ENCODE measurements at places on chromosomes 16 and 17.

GRCh38 chr16:72317446-72317845, 145.5 kb upstream of the PMFBP1 start:
- no peak for DNase-seq

DNA sequence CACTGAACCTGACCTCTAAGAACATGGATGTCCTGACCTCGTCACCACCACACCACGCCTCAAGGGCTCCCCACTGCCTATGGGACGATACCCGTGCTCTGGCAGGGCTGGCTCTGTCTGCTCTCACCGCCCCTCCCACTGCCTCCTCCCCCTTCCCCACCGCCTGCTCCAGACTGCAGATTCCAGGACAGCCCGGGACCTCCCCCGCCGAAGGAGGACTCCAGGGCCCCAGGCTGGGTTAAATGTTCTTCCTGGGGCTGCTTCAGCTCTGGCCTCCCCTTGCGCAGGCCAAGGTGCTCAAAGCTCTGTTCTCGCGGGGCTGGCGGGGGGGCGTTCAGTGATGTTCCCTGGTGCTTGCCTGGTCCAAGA, 3.1 kb downstream of the NPW start:
- peak; percentile 64 for DNase-seq

- DNase-seq: no peak
Observed at GRCh38 chr16:73405851-73406250, 357.9 kb upstream of the ZFHX3 start.

DNA sequence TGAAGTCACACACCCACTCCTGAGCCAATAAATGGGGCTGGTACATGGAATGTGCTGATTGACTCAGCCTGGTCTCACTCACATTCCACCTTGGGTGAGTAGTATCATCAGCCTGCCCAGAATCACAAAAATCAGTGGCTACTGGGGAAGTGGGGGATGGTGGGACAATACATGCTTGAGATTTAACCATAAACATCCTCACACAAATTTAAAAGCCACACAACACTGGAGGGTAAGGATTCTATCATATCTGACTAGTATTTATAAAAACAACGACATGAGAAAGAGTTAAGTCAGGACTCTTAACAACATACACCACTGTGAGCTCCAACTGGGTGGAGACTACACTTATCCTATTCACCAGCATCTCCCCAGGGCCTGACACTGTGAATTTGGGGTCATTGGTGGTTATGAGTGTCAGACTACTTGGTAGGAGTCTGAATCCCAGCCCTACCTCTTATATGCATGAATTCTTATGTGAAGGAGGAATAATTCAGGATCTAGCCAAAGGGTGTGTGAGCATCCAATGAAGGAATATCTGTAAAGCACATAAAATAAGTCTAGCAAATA, 26.0 kb upstream of the IRX6 start:
- peak; percentile 38 for DNase-seq

GRCh38 chr16:28309811-28310311, 17.5 kb downstream of the SBK1 start:
- no peak for DNase-seq

DNA sequence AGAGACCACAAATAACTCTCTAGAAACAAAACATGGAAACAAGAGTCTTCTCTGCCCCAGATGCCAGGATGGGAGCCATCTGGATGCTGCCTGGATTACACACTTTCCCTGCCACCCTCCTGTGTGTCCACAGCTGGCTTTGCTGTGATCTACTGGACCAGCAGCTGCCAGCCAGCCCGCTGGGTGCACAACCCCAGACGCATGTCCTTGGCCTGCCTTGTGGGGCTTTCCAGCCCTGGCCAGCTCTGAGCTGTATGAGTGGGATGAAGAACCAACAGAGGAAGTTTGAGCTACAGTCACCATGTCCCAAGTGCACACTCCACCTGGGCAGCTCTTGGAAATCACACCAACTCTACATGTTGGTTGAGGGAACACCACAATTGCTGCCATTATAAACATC, 57.0 kb upstream of the TNRC6C start:
- no peak for DNase-seq

GRCh38 chr16:48395375-48395774, 10.2 kb upstream of the SIAH1 start:
- no peak for DNase-seq

GRCh38 chr17:65990593-65990992, 201.3 kb downstream of the CEP112 start:
- DNase-seq: no peak

- no peak for DNase-seq
Observed at GRCh38 chr16:47694543-47694942, 233.4 kb downstream of the PHKB start.

GRCh38 chr16:50121278-50121677, 31.8 kb upstream of the TENT4B start:
- no peak for DNase-seq

DNA sequence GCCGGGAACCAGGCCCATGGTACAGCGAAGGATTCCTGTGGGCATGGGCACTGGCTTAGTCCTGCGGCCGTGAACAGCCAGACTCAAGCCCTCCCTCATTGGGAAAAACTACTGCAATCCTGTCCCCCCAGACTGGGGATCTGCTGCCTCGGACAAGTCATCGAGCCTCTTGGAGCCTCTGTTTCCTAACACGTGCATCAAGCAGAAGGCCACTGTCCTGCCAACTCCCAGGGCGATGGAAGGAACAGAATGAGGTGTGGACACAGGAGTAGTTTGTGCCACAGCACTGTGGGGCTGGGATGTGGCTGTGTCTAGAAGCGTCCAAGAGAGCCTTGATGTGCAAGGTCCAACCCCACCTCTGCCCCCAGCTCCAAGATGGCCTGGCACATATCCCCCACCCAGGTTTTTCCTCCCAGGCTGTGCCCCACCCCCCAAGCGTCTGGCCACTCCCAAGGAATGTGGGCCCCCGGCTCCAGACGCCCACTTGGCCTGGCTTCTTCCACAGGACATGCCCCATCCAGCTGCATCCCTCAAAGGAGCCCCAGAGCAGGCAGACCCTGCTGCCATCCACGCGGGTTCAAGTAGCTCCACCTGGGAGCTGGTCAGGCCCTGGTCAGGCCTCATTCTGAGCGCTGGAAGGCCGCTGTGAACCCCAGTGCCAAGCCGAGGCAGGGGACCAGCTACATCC, 3.4 kb downstream of the CAMKK1 start:
- no peak for DNase-seq

- no peak for DNase-seq
Observed at GRCh38 chr17:41369023-41369422, 590 bp downstream of the KRT33B start.

DNA sequence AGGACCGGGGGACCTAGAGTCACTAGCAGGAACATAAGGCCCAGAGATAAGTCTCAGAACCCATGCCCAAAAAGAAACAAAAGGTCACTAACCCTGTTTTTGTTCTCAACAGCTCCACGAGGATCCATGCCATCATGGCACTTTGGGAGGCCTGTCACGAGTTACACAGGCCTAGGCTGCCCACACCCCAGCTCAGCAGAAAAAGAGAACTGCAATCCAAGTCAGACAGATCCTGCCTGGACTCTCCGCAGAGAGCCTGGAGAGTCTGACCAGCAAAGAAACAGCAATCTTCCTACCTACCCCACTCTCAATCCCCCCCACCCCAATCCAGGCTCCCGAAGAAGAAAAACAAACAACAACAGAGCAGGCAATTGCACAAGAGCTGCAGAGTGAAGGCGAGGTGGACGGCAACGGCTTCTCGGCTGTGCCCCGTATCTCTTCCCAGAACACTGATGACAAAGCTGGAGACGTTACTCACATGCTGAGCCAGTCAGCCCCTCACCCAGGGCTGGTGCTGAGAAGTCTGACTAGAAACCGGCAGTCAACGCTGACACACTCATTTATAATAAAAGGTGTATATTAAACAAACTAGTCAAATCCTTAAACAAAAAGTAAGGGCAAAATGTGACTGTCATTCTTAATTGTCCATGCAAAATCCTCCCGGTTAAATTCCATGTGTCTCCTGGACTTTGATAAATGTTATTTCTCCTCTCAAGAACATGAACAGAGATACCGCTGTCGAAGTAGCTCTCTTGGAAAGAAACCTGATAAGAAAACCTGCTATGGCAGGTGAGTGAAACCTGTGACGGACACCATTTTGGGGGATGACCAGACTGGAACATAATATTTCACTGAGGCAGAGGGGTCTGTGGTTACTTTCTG, 89.3 kb downstream of the SMG6 start:
- DNase-seq: peak; percentile 94

GRCh38 chr16:85536073-85536410, 77.1 kb upstream of the GSE1 start:
- no peak for DNase-seq

DNA sequence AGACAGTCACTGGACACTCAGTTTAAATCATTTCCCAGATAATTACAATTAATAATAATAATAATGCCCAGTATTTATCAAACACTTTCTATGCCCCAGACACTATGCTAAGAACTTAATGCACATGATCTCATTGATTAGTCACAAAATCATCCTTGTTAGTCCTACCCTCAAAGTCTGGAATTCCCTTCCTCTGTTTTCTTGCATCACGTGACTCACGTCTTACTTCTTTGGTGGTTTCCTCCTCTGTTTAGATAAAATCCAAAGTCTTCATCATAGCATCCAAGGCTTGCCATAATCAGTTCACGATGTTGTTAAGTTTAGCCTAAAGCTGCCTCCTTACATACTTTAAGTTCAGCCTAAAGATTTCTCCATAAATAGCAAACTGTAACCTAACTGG, 471.9 kb downstream of the PMP22 start:
- peak; percentile 84 for DNase-seq

DNA sequence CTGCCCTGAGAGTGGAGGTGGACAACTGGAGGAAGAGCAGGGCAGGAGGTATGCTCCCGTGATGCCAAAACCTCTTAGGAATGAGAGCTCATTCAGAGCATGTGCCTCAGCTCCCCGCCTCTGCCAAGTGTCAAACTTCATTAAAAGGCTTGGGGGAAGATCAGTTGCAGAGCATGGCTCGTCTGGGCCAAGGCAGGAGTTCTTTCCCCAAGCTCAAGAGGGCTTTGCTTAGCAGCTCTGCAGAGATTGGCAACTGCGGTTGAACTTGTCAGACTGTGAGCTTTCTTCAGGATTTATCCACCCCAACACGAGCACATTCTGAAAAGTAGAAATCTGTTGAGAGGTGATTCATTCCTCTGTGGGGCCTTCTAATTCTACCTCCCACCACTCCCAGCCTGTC, 248.1 kb downstream of the HS3ST3A1 start:
- DNase-seq: no peak

GRCh38 chr16:8999800-9000199, 36.1 kb upstream of the USP7 start:
- DNase-seq: no peak

DNA sequence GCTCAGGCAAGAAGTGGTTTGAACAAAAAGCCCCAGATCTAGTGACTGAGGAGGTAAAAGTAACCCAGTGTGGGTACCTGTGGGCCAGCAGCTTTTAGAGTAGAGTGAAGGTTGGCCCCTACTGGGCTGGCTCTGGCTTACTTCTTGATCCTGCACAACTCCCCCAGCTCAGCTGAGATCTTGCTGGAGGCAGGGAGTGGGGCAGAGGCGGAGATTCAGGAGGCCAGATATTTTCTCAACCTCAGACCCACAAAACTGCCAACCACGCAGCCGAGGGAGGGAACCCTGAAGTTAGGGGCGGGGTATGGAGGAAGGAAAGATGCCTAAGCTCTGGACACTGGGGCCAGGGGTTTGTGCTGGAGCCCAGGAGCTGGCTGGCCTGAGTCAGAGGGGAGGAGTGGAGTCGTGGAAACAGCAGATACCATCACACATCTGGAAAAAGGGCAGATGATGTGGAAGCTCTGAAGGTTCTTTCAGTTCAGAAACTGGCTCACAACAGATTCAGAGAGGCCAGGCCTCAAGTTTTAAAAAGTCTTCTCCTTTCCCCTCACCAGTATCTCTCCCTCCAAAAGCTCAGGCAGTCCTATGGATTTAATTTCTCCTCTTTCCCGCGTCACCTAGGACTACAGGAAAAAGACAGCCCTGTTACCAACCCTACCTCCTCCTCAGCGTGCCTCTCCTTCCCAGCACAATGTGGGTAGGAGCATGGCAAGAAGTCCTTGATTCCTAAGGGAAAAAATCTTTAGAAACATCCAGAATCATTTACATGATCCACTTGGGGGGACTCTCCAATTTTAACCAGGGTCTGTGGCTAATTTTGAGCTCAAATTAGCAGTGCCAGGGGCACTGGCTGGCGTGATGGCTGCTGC, 48.1 kb downstream of the MYO18A start:
- DNase-seq: peak; percentile 85

- DNase-seq: peak; percentile 81
Observed at GRCh38 chr17:29918922-29919856, 10.8 kb downstream of the SSH2 start.

DNA sequence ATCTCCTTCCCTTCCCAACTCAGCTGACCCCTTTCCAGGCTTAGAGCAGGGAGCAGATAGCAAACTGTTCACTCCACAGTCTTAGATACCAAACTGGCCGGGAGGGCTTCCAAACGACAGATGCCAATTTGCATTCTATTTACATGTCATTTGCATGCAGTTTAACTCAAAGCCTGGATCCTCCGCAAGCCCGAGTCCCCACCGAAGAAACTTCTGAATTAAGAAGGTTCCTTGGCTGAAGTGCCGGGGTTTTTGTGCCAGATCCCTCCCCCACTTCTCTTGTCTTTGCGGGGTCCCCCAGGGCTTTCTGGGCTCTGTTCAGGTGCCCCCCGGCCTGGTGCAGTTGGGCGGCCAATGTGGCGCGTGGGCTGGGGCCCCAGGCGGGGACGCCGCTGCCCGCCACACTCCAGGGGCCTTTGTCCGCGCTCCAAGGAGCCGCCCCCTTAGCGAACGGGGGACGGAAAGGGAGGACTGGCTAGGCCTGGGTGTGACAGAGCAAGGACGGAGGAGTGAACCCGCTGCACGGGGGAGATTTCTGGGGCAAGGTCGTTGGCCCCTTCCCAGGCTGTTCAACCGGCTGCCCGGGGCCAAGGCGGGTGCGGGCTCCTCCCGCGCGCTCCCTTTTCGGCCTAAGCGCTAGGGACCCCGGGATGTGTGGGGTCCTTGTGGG, 1.2 kb downstream of the GPRC5B start:
- DNase-seq: peak; percentile 10

DNA sequence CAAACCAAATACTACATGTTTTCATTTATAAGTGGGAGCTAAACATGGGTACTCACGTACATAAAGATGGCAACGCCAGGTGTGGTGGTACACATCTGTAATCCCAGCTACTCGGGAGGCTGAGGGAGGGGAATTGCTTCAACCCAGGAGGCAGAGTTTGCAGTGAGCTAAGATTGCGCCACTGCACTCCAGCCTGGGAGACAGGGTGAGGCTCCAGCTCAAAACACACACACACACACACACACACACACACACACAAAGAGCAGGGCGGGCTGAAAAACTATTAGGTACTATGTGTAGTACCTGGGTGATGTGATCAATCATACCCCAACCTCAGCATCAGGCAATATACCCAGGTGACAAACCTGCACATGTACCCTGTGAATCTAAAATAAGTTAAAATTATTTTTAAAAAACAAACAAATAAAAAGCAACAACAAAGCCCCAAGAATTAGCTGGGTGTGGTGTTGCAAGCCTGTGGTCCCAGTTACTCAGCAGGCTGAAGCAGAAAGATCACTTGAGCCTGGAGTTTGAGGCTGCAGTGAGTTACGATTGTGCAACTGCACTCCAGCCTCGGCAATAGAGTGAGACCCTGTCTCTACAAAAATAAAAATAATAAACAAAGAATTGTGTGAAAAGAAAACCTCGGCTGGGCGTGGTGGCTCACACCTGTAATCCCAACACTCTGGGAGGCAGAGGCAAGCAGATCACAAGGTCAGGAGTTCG, 11.9 kb upstream of the FAAP100 start:
- peak; percentile 46 for DNase-seq

GRCh38 chr17:82970067-82970466, 109.3 kb upstream of the METRNL start:
- no peak for DNase-seq

GRCh38 chr17:74345433-74346241, 16.0 kb downstream of the BTBD17 start:
- no peak for DNase-seq

All from ELR (cell line).